ENCODE measurements at places on chromosomes 5 and 9.

DNA sequence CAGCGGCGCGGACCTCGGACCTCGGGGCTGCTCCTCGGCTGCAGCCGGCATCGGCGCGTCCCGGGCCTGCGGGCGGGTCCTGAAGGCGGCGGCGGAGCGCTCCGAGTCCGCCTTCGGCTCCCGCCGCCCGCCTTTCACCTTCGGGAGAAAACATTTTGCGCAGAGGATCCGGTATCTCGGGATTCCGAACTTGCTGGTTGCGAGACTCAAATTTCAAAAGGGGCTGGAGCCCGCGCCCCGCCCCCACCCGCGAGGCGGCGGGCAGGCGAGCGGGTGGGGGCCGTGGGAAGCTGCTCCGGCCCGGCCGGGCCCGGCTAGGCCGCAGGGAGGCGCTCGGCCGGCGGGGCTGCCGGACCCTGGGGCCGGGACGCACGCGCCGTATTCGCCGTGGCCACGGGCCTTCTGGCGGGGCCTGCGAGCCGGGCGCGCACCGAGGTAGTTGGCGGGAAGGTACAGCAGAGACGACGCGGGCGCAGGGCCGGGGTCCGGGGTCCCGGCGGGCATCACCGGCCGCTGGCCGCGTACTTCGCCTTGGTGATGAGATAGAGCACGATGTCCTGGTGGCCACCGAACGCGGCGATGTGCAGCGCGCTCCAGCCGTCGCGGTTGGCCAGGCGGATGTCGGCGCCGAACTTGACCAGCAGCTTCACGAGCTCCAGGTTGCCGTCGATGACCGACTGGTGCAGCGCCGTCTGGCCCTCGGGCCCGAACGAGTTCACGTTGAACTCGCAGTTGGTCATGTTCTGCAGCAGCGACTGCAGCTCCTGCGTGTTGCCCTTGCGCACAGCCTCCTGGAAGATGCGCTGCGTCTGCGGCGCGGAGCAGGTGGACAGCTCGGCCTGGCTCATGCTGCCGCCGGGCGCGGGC lies 757 bp downstream of the NRARP start:
- no peak for DNase-seq

DNA sequence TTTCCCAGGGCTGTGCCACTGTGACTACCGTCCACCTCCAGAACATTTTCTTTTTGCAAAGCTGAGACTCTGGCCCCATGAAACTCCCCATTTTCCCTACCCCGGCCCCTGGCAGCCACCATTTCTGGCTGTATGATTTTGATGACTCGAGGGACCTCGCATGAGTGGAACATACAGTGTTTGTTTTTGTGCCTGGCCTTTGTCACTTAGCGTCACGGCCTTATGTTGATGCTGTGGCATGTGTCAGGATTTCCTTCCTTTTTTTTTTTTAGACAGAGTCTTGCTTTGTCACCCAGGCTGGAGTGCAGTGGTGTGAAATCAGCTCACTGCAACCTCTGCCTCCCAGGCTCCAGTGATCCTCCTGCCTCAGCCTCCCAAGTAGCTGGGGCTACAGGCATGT lies 42.7 kb downstream of the ASS1 start:
- no peak for DNase-seq

DNA sequence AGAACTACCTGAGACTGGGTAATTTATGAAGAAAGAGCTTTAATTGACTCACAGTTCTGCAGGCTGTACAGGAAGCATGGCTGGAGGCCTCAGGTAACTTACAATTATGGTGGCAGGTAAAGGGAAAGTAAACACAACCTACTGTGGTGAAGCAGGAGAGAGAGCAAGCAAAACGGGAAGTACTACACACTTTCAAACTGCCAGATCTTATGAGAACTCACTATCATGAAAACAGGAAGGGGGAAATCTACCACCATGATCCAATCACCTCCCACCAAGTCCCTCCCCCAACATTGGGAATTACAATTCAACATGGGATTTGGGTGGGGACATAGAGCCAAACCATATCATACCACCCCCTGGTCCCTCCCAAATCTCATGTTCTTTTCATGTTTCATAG lies 58.7 kb upstream of the GPR151 start:
- no peak for DNase-seq

DNA sequence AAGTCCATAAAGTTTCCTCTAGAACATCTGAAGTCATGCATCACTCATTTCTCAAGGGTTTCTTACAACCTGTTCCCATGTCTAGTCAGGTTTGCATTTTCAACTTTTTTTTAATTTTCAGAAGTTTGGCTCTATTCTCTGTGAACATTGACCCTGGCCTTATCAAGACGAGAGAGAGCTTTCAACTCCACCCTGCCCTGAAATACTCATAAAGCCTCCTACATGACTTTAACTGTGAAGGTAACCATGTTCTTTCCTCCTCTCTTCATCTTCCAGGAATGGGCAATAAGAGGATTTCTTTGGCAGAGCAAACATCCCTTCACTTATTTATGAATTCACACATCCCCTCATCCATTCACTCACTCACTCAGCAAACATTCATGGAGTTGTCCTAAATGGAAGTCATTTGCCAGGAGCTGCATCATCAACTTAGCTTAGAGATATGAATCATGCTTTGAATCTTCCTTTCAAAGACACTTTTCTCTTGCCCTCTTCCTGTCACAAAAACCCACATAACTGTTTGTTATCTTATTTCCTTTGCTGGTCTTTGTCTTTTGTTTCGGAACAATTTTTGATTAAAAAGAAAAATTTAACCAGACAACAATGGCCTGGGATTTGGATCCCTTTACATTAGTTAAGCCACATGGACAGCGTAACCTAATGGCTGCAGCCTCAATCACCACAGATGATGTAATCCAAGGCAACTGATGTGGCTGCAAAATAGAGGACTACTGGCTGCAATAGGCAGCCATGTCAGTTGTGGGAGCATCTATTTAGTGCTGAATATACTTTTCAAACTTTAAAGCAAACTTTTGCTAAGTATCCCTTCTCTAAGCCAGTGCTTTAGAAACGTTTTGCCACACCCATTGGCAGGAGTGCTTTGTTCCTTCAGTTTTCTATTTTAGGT lies 43.0 kb upstream of the GNAQ start:
- peak; percentile 13 for DNase-seq

DNA sequence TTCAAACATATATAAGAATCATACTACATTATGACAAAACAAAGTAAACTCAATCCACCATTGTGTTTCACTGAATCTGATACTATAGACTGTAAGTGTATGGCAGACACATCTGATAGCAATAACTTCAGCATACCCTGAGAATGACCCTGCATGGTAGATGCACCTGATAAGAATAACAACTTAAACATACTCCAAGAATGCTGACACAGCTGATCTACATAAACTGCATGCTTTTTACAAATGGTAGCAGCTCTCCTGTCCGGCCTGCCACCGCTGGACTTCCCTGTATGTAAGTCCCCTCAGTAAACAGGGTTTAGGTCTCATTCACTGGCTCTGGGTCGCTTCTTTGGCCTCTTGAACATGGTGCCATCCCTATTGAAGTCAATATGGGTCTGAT lies 100.4 kb downstream of the ANKH start:
- no peak for DNase-seq

Measured in fibroblast of skin of scalp (primary cell).